ENCODE measurements at places on chromosomes 7 and 10.

DNA sequence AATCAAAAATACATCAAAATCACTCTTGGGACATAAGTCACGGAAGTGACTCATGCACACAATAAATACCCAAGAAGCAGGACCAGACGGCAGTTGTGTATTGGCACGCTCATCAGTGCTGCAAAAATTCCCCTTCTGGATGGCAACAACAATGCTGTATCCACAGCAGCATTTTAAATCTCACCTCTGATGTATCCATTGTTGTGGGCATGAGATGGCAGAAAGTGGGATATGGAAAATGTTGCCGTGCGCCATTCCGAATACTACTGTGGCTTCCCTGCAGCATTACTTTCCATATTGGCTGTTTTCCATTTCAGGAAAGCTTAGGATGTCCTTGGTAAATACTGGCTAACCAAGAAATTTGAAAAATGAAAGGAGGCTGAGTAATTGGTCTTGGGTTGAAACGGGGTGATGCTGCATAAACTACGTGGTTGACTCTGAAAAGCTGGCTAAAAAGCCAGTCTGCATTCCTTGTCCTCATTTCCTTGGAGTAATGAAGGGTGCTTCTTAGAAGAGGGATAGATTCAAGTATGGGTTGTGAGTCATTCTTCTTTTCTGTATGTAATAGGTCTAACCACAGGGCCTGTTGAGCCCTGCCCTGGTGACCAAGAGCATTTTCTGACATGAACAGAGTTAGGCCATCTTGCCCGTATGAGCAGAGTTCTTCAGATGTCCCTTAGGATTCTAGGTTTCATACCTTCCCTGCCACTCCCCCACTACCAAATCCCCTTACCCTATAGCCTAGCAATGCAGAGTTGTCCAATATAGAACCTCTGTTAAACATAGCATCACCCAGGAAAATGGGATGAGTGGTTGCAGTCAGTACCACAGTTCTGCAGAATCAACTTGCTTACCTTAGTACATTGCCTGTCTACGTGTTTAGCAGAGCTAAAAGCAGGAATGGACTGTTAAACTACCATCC lies 36.3 kb upstream of the TOMM7 start:
- DNase-seq: no peak

DNA sequence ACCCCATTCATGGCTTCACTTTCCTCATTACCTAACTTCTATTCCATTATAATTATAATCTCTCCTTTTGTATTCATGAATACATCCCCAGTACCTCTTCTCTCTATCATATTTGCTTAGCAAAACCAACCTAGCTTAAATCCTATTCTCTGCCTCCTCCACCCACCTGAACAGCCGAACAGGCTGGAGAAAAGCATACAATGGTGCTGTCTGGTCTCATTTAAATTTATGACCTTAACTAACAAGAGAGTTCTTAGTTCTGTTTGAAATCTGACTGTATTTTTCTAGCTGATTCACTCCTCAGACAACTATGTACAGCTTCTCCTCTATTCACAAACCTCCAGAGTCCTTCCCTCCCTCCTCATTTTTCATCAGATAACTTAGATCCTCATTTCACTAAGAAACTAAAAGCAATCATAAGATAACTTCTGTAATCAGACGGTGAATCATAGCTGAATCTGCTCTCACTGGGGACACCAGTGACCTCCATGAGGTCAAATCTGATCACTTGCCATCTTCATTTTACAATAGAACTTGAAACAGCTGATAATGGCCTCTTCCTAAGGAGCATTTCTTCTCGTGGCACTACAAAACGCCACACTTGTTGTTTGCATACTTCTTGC lies 233.9 kb upstream of the AOAH start:
- DNase-seq: no peak

GRCh38 chr7:115582956-115583355 lies 447.6 kb downstream of the TFEC start:
- no peak for DNase-seq

DNA sequence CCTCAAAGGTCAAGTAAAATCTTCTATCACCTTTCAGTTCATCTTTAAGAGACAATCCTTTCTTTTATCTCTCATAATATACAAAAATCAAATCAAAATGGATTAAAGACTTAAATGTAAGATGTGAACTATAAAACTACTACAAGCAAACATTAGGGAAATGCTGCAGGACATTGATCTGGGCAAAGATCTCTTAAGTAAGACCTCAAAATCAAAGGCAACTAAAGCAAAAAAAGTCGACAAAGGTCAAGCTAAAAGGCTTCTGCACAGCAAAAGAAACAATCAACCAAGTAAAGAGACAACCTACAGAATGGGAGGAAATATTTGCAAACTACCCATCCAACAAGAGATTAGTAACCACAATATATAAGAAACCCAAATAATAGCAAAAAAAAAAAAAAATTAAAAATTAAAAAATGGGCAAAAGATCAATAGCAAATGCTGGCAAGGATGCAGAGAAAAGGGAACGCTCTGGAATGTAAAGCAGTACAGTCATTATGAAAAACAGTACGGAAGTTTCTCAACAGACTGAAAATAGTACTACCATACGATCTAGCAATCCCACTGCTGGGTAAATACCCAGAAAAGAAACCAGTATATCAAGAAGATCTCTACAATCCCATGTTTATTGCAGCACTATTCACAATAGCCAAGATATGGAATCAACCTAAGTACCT lies 41.7 kb downstream of the TNPO3 start:
- no peak for DNase-seq

- DNase-seq: no peak
Observed at GRCh38 chr10:5964736-5965135, 12.6 kb downstream of the IL15RA start.

- DNase-seq: no peak
Observed at GRCh38 chr7:46385662-46386309, 464.7 kb upstream of the IGFBP3 start.

GRCh38 chr7:148587076-148587475 lies 3.5 kb upstream of the C7orf33 start:
- no peak for DNase-seq

DNA sequence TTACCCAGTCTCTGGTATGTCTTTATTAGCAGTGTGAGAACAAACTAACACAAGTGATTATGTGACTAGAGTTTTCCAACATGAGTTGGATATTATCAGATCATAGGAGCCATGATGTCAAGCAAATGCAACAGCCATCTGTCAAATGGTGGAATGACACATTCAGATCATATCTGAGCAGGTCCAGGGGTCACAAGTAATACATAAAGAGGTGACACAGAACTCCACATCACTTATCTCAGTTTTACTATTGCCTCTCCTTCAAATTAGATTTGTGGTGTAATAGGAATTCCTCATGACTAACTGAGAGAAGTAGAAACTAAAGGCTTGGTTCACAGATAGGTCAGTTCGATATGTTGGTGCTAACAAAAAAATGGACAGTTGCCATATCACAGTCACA lies 12.2 kb upstream of the SAMD9L start:
- no peak for DNase-seq

DNA sequence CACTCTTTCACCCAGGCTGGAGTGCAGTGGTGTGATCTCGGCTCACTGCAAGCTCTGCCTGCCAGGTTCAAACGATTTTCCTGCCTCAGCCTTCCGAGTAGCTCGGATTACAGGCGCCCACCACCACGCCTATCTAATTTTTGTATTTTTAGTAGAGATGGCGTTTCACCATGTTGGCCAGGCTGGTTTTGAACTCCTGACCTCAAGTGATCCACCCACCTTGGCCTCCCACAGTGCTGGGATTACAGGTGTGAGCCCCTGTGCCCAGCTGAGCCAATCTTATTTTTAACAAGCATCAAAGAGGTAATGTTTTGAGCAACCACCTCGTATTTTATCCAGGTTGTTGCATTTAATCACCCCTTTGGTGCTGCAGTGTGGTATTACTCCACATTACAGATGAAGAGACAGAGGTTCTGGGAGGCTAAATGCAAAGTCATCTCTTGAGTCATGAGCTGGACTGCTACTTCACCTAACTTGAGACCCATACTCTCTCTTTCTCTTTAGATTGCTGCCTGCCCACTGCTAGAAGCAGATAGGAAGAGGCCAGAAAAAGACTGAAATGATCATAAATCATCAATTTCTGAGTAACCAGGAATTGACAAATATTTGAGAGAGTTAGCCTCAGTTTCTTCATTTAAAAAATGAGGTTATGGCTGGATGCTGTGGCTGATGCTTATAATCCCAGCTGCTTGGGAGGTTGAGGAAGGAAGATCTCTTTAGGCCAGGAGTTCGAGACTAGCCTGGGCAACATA lies 116.2 kb downstream of the CAMK1D start:
- no peak for DNase-seq

- DNase-seq: no peak
Observed at GRCh38 chr10:43407148-43407575, 1.8 kb downstream of the HNRNPF start.

GRCh38 chr7:143042159-143042789 lies 9.9 kb upstream of the OR6V1 start:
- no peak for DNase-seq

- no peak for DNase-seq
Observed at GRCh38 chr10:104092749-104093148, 7.1 kb upstream of the COL17A1 start.

- no peak for DNase-seq
Observed at GRCh38 chr10:43965033-43965917, 316.6 kb upstream of the ZNF32 start.

GRCh38 chr7:123972045-123972444 lies 47.0 kb downstream of the SPAM1 start:
- no peak for DNase-seq

DNA sequence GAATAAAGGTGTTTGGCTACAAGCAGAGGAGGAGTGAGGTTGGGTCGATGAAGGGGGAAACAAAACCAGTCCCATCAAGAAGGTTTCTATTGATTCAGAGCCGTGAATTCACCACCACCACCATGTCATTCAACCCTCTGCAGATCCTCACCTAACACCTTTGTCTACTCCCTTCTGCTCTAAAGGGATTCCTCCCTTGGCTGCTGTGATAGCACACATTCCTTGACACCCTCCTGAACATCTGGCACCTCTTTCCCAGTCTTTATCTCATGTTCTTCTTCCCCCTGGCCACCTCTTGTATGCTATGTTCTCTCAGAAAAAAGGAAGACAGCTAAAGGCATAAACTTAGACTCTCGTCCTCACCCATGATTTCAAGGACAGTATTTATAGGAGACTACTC lies 318.0 kb downstream of the GPAM start:
- DNase-seq: no peak

GRCh38 chr7:138208142-138208570 lies 131.9 kb downstream of the AKR1D1 start:
- no peak for DNase-seq

GRCh38 chr10:113646336-113647201 lies 17.3 kb downstream of the NRAP start:
- DNase-seq: no peak

GRCh38 chr10:107548301-107548700 lies 383.8 kb upstream of the SORCS1 start:
- no peak for DNase-seq

- no peak for DNase-seq
Observed at GRCh38 chr10:4384245-4384644, 441.8 kb upstream of the AKR1E2 start.

All from GM18507 (cell line).